PC-3 (cell line): ENCODE measurements at places on chromosomes 2 and 18.

DNA sequence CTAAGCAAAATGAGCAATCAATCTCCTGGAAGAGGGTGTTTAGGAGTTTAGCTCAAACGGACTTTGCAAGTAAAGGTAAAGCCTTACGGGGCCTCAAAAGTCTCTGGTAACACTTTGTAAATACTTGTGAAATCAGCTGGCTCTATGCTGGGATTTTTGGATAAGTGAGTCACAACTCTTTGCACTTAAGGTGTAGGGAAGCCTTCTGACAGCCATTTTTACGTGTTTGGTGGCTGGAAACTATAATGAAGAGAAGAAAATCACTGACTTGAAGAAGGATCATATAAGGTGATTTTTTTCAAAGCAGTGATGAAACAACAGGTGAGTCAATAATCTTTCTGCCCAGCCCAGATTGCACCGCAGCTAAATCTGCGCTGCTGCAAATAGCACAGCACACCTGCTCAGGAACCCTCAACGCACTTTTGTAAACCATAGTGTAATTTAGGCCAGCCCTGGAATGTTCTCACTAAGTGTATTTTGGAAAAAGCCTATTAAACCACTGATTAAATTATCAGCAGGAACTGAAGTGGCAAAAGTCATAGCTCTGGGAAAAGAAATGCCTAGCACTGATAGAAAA lies 218.8 kb downstream of the AGPS start:
- DNase-seq, result no peak

GRCh38 chr2:9440058-9440727 lies 16.7 kb downstream of the CPSF3 start:
- peak; percentile 47 for DNase-seq

GRCh38 chr18:71189581-71189980 lies 900.7 kb downstream of the SOCS6 start:
- DNase-seq, result no peak

DNA sequence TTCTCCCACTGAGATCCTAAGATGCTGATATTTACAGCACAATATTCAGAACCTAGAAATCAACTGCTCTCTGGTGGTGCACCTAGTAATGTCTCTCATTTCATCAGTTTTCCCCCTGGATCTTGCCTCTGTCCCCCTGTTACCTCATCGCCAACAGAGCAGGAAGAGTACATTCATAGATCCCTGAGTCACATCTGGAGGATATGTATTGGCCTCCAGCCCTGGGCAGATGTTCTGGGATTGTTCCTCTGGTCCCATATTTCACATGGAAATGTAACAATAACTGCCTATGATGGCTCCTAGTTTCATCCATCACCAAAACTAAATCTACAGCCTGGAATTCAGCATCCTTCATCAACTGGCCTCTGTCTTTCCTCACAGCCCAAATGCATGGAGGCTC lies 278.8 kb upstream of the SLC14A2 start:
- no peak for DNase-seq
